ENCODE measurements at places on chromosomes 7 and 10.

DNA sequence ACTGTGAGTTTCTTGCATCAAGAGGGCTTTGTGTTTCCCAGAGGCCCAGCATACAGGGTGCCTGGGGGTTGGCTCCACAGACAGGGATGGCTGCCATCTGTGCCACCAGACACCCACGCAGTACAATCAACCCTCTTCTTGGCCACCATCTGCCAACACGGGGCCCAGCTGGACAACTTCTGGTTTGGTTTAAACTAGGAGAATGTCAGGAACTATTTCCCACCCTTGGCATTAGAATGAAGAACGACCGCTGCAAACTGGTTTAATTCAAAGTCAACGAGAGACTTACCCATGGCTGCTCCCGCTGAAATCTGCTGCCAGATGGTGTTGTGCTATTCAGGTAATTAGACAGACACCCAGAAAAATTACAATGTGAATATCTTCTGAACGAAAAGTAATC, 27.8 kb downstream of the NMT2 start:
- no peak for DNase-seq

- no peak for DNase-seq
Observed at GRCh38 chr7:18196638-18197037, 169.0 kb upstream of the PRPS1L1 start.

GRCh38 chr10:131862548-131862947, 38.3 kb upstream of the PPP2R2D start:
- DNase-seq = no peak

GRCh38 chr7:82542665-82543064, 99.1 kb upstream of the CACNA2D1 start:
- DNase-seq = no peak

- no peak for DNase-seq
Observed at GRCh38 chr10:19891429-19891828, 75.2 kb downstream of the PLXDC2 start.
